ENCODE measurements at places on chromosomes 12 and 14.

GRCh38 chr14:63524537-63525155 is 18.5 kb downstream of the PPP2R5E start:
- no peak for DNase-seq

DNA sequence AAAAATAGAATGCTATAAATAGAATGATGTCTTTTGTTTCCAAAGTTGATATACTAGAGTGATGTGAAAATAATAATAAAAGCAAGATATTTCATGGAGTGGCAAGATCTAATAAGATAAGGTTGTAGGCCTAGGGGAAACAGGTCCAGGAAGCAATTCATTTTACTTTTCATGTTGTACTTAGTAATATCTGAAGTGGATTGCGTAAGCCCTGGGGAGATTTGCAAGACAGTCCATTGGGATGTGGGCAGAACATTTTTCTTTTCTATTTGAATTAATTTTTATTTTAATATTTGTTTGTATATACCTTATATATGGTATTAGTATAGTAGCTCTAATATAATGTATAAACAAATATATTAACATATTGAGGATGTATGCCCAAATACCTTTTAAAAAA is 7.5 kb downstream of the NUBPL start:
- DNase-seq: no peak

- no peak for DNase-seq
These were observed 39.6 kb downstream of the BICD1 start for GRCh38 chr12:32146074-32146873.

DNA sequence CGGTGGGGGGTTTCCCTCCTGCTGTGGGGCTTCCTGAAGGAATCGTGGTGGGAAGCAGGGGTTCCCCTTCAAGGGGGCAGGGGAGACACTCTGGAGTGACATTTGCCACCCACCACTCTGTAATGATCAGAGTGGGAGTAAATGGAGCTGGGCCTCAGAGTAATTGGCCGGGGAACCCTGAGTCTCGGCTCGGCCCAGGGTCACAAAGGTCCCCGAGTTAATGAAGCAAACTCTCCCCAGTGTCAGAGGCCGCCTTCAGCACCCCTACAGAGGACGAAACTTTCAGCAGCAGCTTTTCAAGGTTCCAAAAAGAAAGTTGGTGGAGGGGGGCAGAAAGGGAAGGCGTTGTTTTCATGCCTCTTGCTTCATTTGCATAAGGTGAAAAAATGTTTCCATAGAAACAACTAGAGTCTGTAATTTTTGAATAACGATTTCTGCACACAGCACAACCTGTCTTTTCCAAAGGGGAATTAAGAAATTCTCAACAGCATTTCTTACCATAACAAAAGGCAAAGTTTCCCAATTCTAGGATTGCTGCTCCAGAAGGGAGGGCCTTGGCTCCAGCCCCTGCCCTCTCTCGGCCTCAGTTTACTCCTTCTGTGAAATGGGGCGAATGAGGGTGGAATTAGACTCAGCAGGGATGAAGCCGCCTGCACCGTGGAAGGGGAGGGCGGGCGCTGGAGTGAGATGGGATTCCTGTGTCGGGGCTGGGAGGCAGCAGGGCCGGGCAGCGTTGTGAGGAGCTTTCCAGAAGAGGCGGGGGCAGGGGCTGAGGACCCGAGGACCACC is 67.0 kb upstream of the BEGAIN start:
- no peak for DNase-seq

GRCh38 chr14:28596391-28596790 is 170.2 kb upstream of the FOXG1 start:
- DNase-seq: no peak

DNA sequence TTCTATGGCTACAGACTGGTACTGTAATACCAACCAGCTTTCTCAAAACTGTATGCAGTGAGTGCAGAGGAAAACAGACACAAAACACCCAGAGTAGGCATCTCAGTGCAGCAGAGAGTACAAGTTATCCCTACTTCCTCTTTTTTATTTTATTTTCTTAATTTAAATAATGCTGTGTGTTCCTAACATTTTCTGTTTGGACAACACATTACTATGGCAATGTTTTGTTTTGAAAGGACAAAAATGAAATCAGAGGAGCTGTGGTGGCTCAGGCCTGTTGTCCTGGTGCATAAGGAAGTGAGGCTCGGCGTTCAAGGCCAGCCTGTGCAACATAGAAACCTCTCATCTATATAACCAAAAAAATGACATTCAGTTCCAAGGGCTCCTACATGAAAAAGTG is 33.7 kb upstream of the SELPLG start:
- no peak for DNase-seq

GRCh38 chr14:74826574-74826973 is 49.4 kb downstream of the PROX2 start:
- DNase-seq: no peak

GRCh38 chr12:9619411-9620179 is 11.9 kb upstream of the KLRB1 start:
- DNase-seq: no peak

GRCh38 chr12:85627584-85627983 is 208.6 kb downstream of the RASSF9 start:
- peak; percentile 34 for DNase-seq

DNA sequence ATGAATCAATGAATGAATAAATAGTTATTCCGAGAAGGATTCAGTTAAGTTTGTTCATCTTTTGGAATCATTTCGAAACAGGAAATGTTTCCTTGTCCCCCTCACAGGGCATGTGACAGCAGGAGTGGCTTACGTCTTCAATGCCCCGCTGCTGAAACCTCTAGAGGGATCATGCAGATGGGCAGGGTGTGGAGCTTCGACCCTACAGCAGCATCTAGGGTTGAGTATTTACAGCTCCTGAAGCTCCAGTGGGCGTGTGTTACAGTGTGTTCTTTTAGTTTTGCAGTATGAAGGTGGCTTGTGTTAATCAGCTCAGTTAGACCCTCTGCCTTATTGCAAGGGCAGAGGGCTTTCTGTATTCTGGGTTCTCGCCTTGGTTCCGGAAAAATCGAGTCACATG is 2.6 kb downstream of the NAV3 start:
- DNase-seq: no peak

GRCh38 chr12:91219511-91219910 is 36.9 kb upstream of the DCN start:
- no peak for DNase-seq

DNA sequence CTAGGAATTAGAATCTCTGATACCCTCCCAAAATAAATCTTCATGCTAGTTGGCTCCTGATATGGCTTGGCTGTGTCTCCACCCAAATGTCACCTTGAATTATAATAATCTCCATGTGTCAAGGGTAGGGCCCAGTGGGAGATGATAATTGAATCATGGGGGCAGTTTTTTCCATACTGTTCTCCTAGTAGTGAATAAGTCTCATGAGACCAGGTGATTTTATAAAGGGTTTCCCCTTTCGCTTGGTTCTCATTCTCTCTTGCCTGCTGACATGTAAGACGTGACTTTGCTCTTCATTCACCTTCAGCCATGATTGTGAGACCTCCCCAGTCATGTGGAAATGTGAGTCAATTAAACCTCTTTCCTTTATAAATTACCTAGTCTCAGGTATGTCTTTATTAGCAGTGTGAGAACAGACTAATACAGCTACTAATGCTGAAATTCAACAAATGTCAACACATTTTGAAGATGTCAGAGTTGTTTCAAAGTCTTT is 12.2 kb upstream of the SPTSSA start:
- DNase-seq: no peak

DNA sequence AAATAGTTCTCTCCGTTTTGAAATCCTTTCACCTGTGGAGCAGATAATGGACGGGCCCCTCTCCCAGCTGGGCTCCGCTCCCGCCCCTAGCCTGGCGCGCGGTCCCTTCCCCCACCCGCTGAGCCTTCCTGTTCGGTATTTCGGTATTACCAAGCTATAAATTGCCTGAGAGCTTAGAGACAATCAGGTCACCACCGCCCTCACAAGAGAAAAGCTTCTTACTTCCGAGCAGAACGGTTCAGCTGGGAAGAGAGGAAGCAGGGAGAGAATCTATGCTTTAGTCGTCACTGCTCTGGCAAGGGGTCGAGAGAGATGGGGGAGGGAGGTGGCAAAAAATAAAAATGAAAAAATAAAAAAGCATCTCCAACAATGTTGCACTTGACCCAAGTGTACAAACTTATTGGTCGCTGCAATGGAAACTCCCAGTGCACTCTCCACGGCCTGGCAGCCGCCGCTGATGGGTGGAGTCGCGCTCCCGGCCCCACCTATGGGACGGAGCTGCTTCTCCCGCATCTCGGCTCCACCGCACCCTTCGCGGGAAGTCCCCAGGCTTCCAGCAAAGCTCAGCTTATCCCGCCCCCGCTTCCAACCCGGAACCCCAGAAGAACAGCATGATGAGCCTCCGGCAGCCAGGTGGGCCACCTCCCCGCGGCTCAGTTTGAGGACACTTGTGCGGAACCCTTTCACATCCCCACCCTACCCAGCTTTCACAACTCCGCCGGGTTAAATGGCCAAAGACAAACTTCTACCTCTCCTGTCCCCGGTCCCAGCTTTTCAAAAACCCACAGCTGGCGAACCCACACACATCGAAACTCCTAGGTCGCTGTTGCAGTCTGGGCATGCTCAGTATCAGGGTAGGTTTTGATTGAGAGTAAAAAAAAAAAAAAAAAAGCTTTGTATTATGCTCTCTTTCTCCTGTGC is 832 bp upstream of the SYT1 start:
- peak; percentile 41 for DNase-seq

DNA sequence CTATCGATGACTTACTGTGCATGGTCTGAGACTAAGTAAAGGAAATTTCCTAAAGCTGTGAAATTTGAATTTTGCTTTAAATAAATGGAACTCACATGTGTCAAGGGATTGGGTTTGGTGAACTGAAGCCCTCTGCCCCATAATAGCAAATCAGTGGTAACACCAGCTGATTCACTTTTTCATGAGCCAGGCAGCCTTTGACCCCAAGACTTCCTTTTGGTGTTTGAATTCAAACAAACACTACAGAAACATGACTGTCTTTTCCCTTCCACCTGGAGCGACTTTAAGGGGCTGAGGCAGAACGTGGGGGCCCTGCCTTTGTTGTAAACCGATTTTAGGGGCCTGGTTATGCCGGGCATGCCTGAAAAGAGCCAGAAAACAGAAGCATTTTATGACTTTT is 28.8 kb downstream of the KCTD10 start:
- DNase-seq: no peak

- no peak for DNase-seq
These were observed 7.5 kb upstream of the MANSC4 start for GRCh38 chr12:27787559-27787958.

GRCh38 chr14:106505366-106505765 is 979.0 kb downstream of the TMEM121 start:
- no peak for DNase-seq

- DNase-seq: no peak
These were observed 163.5 kb downstream of the AACS start for GRCh38 chr12:125228519-125229260.

DNA sequence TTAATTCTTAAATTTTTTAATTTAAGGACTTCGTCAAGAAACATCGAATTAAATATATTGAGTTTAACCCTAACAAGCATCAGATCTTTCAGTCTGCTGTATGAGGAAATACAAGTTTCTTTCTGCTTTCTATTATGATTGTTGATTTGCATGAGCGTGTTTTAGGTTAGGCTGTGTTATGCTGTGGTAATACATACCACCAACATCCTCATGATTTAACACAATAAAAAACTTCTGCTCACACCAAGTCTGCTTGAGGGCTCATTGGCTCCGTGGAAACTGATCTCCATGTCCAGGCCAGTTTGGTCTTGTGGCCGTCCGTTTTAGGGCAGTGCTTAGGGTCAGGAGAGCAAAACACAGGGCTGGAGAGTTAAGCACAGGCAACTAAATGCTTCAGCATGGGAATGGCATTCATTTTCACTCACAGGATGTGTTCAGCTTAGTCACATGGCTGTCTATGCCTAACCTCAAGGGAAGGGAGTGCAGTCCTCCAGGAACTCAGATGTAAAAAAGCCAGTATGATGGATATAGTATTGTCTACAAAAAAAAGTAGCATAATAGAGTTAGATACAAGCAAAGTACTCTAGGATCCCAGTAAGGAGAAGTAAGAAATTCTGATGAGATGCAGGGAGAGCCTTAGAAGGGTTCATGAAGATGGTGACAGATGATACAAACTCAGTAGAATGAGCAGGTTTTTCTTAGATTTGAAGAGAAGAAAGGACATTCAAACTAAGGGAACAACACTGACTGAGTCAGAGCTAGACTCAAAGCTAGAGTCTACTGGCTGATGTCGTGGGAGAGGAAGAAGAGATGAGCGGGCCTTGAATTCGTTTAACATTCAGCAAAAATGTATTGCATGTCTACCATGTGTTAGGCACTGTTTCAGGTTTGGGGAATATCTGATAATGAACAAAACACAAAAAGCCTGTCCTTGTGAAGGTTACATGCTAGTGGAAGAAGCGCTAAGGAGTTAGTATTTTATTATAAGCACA is 16.3 kb downstream of the MARK3 start:
- no peak for DNase-seq

DNA sequence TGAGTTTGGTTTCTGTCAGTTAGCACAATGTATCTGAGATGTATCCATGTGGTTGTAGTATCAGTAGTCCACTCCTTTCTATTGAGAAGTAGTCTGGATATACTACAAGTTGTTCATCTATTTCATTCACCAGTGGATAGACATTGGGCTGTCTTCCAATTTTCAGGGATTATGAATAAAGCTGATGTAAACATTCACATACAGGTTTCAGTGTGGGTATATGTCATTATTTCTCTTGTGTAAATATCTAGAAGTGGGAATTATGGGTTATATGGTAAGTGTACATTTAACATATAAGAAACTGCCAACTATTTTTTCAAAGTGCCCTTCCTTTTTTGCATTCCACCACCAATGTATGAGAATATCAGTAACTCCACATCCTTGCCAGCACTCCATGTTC is 35.9 kb downstream of the PHLDA1 start:
- no peak for DNase-seq

- DNase-seq: no peak
These were observed 78.8 kb downstream of the OSBPL8 start for GRCh38 chr12:76480796-76481195.

DNA sequence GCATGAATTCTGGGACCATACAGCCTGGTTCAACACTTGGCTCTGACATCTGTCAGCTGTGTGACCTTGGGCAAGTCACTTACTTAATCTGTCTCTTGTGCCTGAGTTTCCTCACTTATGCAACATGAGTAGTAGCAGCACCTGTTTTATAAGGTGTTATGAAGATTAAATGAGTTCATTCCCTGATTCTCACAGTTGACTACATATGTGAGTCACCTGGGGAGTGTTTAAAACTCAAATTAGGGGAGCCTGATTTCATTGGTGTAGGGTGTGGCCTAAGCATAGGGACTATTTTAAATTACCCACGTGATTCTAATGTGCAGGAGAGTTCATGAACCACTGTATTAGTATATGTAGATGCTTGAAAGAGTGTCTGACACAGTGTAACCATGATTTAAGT is 36.7 kb upstream of the TMEM233 start:
- no peak for DNase-seq

Measured in HTR-8/SVneo (cell line).